ENCODE measurements at places on chromosomes 5 and 9.

- no peak for DNase-seq
Observed at GRCh38 chr5:67268231-67269021, 71.8 kb upstream of the CD180 start.

DNA sequence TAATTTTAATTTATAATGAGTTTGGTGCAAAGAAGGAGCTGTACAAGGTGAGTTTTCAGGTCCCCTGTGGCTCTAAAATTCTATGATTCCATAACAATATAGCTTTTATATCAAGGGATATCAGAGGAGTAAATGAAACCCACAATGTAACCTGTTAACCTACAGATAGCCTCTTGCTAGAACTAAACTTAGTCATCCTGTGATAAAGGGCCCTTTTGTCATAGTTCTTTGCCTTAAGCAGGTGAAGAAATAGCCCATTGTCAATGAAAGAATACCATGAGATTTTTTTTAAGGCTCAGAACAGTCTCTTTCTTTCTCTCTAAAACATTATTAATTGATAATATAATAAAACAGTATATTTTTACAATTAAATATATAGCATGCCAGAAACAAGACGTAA lies 127.8 kb downstream of the NFIB start:
- DNase-seq: no peak

DNA sequence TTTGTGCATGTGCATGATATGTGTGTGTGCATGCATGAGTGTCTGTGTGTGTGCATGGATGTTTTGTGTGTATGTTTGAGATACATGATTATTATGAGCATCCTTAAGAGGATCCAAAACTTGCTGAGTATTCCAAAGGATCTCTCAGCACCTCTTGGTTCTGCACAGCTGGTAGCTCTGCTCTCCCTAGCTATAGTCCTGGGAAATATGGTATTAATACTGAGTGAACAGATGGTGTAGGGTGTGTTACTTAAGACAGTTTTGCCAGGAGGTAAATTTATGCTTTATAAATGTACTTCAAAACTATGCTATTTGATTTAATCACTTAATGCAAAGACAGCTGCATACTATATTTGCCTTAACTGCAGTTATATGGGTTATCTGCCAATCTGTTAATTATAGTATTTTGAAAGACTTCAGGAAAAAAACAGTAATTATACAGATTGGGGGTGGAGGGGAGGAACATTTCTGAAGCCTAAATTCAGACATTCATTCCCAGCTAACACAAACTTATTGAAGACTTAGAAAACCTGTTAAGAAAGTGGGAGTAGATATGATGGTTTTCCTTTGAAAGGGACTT lies 215.5 kb downstream of the MPDZ start:
- no peak for DNase-seq

- DNase-seq: peak; percentile 63
Observed at GRCh38 chr9:70411930-70412831, 2.3 kb downstream of the KLF9 start.

GRCh38 chr5:94893412-94894135 lies 275.1 kb downstream of the SLF1 start:
- no peak for DNase-seq

Measured in T-helper 22 cell (primary cell).